IPS DF 6.9 (cell line): ENCODE measurements at places on chromosomes 6 and 20.

GRCh38 chr6:37099442-37099841 lies 70.5 kb upstream of the PIM1 start:
- DNase-seq = no peak

- no peak for DNase-seq
Observed at GRCh38 chr6:154134471-154135147, 95.6 kb downstream of the OPRM1 start.

- no peak for DNase-seq
Observed at GRCh38 chr6:43771858-43772680, 2.1 kb downstream of the VEGFA start.

DNA sequence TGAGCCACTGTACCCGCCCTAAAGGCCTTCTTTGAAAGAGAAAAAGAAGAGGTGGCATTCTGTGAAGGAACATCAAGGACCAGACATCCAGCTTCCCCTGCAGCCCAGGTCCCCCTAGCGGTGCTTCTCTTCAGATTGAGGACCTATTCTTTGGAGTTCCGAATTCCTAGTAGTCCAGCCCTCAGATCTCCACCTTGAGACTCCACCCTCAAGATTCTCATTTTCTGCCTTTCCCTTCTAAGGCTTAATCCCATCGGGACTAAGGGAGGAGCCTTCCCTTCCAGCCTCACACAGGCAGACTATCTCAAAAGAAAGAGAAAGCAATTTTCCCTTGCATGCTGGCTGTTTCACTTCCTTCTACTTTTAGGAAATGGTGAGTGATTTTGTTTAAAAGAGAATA lies 32.5 kb downstream of the MUC22 start:
- peak; percentile 35 for DNase-seq

DNA sequence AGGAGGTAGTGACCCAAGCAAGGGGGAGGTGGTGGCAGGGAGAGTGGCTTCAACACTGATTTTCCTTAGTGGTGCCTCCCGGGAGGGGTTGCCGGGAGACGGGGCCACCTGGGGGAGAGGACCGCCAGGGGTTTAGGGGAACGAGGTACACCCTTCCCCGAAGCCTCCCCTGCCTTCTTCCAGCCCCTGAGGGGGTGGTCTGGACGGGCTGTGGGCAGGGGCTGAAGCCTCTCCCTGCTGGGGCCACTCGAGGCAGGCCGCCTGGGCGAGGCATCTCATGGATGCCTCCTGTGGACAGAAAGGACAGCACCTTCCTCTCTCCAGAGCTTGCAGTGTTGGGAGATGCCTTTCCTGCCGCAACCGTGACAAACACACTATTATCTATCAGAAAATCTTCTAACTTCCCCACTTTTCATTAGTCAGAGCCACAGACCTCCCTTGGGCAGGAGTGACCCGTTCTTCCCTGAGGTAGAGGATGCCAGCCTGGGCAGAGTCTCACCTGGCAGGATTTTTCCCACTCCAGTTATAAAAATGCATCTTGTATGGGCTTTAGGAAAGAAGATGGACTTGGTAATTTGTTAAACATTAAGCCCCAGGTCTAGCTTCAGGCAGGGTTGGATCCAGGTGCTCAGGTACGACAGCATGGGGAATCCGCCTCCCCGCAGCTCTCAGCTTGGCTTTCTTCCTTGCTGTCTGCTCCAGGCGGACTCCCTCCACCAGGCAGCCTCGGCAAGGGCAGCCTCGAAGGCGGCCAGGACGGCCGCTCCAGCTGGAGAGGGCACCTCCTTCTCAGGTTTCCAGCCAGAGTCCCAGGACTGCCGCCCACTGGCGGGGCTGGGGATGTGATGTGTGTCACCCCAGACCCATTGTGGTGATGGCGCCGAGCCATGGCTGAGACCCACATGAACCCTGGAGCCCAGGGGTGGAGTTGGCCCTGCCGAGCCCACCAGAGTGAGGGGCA lies 11.0 kb downstream of the HRH3 start:
- no peak for DNase-seq

GRCh38 chr6:81309811-81310210 lies 442.7 kb downstream of the TENT5A start:
- DNase-seq = no peak

DNA sequence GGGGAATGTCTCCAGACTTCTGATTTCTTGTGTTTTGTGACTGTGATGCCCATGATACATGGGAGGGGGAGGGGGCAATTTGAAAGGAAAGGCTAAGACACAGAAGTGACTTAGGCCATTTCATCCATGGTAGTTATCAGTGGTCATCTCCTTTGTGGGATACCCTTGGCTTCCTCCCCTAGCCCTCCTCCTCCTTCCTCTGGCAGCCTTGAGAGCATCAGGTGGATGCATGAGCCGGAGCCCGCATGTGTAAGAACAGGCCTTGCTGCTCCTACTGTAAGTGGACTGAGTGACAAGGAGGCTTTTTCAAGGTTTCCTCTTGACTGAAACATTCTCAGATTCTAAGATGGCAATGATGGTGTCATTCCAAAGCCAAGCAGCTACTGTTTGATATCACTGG lies 874 bp downstream of the CD83 start:
- no peak for DNase-seq

- no peak for DNase-seq
Observed at GRCh38 chr6:157322792-157323254, 496 bp downstream of the TMEM242 start.

DNA sequence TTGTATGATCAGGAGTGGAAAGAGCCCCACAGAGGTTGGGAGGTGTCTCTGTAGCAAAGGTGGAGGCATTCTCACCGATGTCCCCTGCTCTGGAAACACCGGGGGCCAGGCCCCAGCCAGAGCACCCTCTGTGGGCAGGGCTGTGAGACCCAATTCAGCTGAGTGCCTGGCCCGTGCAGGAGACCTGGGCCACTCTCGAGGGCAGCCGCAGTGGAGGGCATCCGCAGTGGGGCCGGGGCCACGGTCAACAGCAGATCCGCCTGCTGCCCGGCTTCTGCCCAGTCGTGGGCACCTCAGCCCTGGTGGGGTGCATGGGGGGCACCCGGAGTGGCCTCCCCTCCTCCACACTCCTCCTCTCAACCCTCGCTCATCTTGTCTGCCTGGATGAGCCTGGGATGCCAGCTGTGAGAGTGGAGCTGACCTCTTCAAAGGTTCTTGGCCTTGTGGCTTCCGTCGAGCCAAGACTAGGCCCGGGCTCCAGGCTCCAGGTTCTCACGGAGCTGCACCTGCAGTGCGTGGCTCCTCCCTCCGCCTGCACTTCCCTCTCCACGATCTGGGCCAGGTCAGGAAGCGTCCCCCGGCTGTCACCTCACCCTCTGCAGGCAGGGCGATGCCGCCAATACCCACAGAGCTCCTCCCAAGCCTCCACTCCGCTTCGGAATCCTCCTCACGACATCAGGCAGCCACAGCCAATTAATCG lies 134.8 kb downstream of the TAF4 start:
- no peak for DNase-seq

GRCh38 chr20:38231531-38232121 lies 28.9 kb downstream of the KIAA1755 start:
- no peak for DNase-seq

DNA sequence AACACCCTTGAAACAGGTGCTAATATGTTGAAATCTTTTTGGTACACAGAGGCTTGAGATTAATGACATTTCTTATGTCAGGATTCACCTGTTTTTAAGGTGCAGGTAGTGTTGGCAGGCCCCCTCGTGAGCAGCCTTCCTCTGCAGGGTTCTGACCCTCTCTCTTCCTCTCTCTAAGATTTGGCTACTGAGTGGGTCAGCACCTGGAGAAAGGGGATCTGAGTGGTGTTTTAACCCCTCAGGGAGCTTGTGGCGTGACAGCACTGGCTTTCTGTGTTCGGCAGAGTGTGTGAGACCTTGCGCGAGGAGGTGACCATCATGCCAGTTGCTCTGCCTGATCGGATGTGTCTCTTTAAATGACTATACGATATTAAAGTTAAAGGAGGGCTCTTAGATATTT lies 37.1 kb downstream of the HIVEP1 start:
- no peak for DNase-seq

GRCh38 chr6:152176268-152176667 lies 368.8 kb downstream of the ESR1 start:
- no peak for DNase-seq

DNA sequence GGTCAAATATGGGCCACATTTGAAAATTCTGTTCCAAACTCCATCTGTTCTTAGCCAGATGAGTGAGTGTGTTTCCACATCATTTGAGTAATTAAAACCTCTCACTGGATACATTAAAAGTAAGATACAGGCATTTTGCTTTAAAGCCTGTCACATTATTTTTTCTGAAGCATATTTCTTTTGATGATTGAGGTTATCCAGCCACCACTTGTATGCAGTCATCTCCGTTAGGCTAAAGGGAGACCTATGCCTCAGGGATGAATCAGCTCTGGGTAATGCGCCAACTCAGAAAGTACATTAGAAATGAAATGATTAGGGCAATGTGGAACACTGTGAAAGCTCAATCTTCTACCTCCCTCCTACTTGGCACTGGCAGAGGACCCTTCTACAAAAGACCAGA lies 90.7 kb downstream of the SNAP25 start:
- no peak for DNase-seq

- no peak for DNase-seq
Observed at GRCh38 chr6:36414481-36414880, 27.0 kb upstream of the ETV7 start.

DNA sequence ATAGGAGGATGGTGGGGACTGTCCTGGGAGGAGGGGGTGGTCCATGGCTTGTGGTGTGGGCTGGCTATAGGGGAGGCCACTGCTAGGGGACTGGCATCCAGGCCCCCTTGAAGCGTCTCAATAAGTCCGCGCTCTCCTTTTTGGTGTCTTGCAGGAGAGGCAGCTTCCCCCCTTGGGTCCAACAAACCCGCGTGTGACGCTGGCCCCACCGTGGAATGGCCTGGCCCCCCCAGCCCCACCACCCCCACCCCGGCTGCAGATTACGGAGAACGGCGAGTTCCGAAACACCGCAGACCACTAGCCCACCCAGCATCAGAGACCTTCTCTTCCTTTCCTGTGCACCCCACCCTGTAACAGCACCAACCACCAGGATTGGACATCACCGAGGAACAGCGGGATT lies 2.8 kb upstream of the ZBTB9 start:
- DNase-seq = no peak

GRCh38 chr6:136114661-136115060 lies 135.4 kb downstream of the MTFR2 start:
- no peak for DNase-seq

DNA sequence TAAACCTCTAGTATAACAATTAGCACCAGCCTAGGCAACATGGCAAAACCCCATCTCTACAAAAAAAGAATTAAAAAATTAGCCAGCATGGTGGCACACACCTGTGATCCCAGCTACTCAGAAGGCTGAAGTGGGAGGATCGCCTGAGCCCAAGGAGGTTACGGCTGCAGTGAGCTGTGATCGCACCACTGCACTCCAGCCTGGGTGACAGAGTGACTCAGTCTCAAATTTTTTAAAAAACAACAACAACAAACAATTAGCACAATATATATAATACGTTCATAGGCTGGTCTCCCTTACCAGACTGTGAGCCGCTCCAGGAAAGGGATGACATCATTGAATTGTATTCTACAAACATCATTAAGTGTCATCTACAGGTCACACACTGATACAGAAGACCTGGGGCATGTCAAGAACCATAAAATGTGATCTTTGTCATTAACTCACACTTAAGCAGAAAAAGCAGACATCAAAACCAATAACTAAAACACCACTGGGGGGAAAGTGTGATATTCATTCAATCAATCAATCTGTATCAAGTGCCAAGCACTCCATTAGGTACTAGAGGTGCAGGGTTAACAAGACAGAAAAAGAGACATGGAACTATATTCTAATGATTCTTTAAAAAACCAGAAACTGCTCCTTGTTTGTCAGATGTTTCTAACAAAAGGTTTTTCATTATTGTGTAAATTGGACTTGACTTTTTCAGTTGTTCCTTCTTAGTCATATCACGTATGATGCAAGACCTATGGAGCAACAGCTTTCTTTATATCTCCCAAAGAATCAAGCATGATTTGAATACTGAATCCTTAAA lies 17.8 kb downstream of the MAP3K5 start:
- DNase-seq = no peak

DNA sequence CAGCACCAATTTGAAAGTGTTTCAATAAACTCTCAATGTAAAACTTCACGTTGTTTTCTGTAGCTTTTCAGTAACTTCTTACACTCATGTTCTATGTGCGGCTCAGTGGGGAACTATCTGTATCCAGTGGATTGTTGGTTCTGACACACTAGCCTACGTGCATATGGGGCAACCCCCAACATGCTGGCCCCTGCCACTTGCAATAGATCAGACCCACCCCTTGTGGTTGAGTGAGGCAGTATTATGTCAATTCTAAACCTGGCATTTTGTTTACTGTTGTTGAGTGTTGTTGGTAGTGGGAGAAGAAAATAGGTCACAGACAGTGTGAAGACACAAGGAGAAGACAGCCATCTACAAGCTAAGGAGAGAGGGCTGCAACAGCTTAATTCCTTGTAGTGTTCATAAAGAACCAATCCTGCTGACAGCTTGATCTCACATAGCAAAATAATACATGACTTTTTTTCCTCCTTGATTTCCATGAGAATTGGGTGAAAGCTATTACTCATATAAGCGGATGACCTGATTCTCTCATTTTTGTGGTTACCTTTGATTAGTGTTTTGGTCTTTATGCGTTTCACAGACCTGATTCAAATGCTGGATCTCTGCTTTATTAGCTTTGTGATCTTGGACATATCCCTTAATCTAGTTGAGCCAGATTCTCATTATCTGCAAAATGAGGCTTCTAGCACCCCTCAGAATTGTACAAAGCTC lies 320.4 kb downstream of the LAMA2 start:
- DNase-seq = no peak

- DNase-seq = peak; percentile 63
Observed at GRCh38 chr20:21615617-21616080, 89.8 kb upstream of the PAX1 start.

- DNase-seq = no peak
Observed at GRCh38 chr6:130933712-130934200, 106.5 kb downstream of the SMLR1 start.
